ENCODE measurements at places on chromosomes 5 and 9. TPM values are rescaled to one million over a fixed set of nuclear protein-coding genes. Genes with fewer than 3 reads are reported as not detected.

Gene NTNG2
- 6.5 TPM for total RNA-seq

Gene IL4
- total RNA-seq: not detected

Gene STXBP1
- total RNA-seq: 45.8 TPM

Gene ZNF367
- 2.4 TPM for total RNA-seq

Gene PCDHB4
- 1.3 TPM for total RNA-seq

Gene TLE1
- total RNA-seq: 9.7 TPM

DNA sequence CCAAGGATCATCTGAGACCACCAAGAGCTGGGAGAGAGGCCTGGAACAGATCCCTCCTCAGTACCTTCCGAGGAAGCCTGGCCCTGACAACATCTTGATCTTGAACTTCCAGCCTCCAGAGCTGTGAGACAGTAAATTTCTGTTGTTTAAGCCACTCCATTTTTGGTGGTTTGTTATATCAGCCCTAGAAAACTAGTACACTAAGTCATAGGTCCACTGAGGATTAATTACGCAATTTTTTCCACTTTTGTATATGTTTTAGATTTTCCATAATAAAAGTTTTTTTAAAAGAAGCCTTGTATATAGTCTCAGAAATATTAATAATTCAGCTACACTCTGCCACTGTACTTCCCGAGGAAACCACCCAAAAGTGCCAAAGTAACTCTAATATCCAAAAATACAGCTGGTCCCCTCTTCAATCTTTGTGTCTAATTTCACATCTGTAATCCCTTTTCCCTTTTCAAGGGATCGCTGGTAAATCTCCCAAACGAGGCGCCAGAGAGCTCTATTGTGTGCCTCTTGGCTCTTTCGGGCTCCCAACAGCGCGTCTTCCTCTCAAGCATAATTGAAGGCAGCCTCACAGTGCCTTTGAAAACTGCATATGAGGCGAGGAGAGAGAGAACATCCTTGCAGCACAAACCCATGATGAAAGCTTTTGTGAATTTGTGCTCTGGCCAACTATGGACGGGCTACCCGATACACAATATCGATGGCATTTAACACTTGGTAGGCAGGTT, 32.7 kb downstream of the PRUNE2 start:
- peak; percentile 6 for DNase-seq

- no peak for DNase-seq
Measured at GRCh38 chr9:100408546-100409175, 18.3 kb upstream of the MSANTD3 start.

- no peak for DNase-seq
Measured at GRCh38 chr5:42089705-42090104, 164.6 kb downstream of the FBXO4 start.

GRCh38 chr9:82320566-82320965, 332.0 kb downstream of the SPATA31D1 start:
- DNase-seq: no peak

DNA sequence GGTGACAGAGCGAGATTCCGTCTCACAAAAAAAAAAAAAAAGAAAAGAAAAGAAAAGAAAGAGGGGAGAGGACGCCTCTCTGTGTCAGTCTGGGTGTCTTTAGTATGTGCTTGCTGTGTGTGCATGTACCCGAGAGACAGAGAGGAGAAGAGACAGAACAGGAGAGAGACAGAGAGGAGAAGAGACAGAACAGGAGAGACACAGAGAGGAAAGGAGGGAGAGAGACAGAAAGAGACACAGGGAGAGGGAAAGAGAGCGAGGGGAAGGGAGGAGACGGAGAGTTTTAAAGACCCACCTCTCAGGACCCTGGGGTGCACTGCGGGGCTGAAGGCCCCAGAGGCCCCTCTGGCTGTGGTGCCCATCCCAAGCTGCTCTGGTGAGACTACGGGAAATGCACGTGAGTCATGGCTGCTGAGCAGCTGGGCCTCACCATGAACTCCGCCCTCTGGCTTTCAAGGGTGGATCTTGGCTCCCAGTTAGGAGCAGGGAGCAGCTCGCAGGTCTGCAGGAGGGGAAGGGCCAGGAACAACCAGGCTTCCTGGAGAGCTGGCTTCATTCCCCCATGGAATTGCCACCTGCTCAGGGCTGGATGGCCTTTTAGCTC, 7.9 kb downstream of the SLC6A3 start:
- no peak for DNase-seq
